ENCODE measurements at places on chromosomes 7 and 10.

- DNase-seq: no peak
Measured at GRCh38 chr7:12719141-12719919, 31.9 kb downstream of the ARL4A start.

DNA sequence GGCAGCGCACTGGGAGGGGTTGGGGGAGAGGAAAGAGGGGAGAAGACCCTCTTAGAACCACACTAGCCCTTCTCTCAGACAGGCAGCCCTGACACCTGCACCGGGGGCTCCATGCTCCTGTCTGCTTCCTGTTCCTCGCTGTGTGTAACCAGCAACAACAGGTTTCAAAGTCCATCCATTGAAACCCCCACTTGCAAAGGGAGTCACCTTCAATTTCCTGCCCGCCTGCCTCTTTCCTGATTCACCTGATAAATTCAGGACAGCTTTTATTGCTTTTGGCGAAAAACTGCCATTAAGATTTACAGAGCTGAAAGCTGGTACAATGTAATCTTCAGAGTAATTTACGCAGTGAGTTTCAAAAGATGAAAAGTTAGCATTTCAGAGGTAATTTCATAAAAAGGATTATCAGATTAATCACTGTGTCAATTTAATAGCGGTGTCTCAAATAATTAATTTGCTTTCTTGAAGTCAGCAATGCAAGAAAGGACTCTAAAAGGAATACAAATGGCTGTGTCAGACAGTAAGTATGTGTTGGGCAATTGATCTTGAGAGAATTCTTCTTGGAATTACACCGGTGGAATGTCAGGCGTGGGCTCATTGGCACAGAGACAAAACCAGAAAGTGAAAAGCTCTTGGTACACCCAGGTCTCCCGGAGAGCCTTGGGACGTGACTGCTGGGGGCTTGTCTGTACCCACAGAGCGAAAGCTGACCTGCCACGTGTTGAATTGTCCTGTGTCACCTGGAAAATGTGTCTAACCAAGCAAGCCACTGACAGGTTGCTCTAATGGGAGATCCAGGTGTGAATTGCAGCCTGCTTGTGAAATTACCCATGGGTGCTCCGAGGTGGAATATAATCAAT lies 60.7 kb downstream of the TMEM209 start:
- peak; percentile 60 for DNase-seq

- DNase-seq: no peak
Measured at GRCh38 chr10:44235363-44235762, 149.5 kb downstream of the CXCL12 start.

- no peak for DNase-seq
Measured at GRCh38 chr10:111109501-111110242, 32.8 kb downstream of the ADRA2A start.

GRCh38 chr10:133458021-133458709 lies 4.4 kb downstream of the SCART1 start:
- no peak for DNase-seq

DNA sequence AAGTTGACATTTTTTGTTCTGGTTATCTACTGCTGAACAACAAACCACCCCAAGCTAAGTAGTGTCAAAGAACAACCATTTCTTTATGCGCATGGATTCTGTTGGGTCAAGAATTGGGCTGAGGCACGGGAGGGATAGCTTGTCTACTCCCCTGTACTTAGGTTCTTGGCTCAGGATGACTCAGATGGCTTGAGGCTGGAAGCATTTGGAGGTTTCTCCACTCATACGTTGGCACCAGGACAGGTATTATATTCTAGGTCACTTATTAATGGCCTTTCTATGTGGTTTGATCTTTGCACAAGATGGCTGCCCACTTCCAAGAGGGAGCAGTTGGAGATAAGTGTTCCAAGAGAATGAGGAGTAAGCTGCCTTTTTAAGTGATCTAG lies 11.8 kb upstream of the TFAM start:
- no peak for DNase-seq

GRCh38 chr10:76022366-76022765 lies 590.9 kb downstream of the LRMDA start:
- no peak for DNase-seq

DNA sequence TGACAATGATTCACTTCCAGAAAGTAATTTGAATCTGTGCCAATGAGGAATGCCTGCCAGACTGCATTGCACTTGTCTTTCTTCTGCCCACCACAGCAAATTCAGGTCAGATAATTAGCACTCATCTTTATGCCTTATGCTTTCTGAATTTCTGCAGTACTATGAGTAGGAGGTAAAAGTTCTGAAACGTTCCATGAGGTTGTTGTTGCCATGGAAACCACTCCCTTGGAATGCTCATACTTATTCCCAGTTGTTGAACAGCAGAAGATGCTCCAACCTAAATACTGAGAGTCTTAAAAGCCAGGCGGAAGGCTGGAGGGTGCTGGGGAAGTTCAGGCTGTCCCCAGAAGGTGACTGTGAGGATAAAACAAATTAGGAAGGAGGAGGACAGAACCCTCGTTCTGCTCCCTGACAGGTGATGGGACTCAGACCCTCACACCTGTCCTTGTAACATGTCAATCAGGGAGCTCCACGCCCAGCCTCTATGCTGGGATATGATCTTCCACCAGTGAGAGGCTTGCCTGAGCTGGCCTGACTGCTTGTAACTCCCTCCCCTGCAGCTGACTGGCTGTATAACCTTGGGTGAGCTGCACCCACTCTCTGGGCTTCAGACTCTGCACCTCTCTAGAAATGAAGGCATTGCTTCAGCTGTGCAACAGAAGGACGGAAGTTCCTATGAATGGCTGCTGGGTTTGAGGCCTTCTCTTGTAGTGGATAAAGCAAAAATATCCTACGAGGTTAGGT lies 554.3 kb upstream of the MGMT start:
- no peak for DNase-seq

DNA sequence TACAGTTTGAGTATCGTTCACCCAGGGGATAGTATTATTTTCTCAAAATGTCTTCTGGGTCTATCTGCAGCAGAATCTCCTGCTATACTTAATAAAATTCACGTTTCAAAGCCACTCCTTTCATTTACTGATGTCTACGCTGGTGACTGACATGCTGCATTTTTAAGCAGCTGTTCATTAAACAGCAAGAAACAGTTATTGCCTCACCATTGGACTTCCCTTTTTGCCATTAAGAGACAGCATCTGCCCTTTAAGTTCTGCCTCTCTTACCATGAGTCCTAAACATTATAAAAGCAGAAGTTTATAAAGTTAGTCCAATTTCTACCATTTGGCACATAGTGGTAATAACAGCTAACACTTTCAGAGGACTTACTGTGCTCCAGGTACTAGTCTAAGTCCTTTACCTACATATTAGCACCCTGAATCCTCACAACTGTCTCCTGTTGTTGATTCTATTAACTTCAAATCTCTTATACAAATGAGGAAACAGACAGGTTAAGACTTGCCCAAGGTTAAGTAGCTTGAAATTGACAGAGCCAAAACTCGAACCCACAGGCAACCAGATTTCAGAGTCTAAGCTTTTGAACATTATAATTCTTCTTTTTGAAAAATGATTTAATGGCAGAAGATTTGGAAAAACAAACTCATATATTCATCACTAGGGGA lies 169.5 kb downstream of the SNX13 start:
- no peak for DNase-seq

GRCh38 chr7:96397936-96398598 lies 76.2 kb upstream of the SLC25A13 start:
- DNase-seq: no peak

DNA sequence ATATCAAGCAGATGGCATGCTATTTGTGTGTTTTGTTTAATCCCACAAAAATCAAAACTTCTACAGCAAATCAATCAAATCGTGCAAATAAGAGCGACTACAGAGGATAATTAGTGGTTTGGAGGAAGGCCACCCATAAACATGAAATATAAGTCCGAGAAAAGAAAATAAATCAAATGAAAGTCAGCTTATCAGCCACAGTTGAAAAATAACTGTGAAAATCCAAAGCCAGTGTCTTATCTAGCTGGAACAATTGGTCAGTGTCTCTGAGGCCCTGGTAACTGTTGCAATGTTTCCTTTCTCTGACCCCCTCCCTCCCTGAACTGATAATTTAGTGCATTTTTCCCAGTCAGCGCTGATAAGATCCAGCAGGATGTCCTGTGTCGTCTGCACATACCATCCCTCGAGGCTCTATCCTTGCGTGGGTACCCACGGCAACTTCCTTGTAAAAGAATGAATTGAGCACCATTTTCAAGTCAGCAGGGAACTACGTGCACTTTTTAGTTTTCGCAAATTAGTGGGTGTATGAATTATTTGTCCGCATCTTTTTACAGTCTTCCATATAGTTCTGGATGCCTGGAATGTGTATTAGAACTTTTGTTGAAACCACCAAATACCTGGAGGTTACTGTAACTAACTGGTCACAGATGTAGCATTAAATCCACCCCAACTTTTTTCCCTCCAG lies 10.8 kb upstream of the JCAD start:
- no peak for DNase-seq

- DNase-seq: no peak
Measured at GRCh38 chr7:122306320-122307227, 2.0 kb upstream of the FEZF1 start.

DNA sequence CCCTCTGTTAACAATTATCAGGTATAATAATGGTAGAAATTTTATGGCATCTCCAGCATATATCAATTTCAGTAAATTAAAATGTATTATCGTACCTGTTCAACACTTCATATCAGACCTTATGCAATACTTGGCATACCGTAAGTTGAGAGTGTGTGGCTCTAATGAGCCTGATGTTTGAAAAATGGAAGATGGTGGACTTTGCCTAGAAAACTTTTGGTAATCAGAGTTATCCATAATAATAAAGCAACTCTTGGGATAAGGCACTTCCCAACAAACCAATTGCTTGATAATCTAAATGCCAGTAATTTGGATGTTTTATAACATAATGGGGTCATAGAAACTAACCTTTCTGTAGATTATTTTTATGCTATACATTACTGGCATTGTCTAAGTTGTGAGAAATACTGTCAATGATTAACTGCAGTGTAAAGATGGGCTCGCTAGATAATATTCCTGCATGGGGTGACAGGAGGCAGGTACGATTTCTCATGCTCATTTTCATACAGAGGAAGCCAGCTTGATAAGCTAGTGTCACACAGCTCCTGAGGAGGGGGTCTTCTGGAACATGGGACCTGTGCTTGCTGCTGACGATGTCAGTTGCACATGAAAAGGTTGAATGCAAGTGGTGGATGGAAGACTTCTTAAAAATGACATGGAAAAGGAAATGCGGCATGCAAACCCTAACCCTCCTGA lies 27.8 kb upstream of the DMBT1 start:
- no peak for DNase-seq

GRCh38 chr10:77587416-77587790 lies 50.2 kb downstream of the KCNMA1 start:
- DNase-seq: no peak

DNA sequence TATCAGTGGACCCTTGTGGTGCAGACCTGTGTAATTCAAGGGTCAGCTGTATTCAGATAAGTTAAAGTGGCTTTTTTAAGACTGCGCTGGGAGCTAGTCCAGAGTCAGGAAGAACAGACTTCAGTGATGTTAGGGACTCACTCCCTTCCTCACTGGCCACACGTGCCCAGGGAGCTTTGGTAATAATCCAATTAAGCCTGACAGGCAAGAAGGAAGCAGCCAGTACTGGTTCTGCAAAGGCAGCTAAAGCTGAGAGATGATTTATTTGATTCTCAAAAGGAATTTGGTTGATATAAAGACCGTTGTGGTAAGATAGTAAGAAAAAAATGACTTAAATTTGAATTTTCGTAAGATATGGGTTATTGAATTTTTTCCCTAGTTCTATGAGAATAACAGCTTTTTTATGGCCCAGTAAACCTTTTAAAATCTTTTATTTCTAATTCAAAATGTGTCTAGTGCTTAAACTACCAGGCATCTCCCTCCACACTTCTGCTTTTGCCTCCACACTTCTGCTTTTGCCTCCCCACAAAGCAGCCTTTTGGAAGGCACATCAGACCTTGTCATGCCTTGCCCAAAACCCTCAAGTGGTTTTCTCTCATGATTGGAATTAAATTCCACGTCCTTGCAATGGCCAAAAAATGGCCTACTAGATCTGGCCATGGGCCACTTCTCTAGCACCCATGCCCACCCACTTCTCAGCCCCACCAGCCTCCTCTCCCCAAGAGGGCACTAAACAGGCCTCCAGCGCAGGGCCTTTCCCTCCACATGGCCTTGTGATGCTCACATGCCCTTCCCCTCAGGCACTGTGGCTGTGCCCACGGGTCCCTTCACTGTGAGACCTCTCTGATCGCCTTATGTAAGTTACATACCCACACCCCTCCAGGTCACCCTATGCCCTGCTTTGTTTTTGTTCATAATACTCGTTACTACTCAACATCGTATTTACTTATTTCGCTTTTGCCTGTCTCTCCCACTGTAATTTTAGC lies 92.5 kb downstream of the POU6F2 start:
- no peak for DNase-seq

GRCh38 chr7:38862666-38863065 lies 46.3 kb downstream of the VPS41 start:
- no peak for DNase-seq

GRCh38 chr7:40711706-40712105 lies 576.9 kb downstream of the SUGCT start:
- DNase-seq: no peak

DNA sequence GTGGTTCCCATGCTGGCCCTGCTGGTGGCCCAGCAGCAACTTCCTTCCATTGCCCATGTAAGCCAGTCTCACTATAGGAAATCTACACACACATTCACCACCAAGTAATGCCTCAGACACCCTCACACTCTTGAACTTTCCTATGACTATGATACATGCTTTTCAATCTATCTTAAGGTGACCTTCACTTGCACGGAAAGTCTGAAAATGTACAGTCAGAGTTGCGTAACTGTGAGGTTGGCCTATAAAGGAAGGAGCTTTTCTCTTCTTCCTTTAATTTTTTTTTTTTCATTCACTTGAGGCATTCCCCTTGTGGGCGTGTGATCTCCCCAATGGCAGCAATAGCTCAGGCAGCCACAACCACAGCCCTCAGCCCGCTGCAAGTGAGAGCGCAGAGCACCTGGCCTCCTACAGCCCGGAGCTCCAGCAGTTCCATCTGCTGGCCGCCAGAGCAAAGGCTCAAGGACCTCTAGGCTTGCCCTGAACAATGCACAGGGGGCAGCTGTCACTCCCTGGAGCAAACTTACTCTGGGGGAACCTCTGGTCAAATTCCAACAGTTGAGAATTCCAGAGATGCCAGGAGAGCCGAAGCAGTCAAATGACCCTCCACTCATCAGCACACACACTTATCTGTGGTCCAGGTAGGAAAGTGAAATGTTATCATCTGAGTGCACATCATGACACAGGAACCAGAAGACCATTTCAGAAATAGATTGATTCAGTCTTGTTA lies 123.1 kb upstream of the ADO start:
- DNase-seq: no peak

GRCh38 chr10:125116652-125117310 lies 43.6 kb downstream of the CTBP2 start:
- DNase-seq: no peak

- DNase-seq: no peak
Measured at GRCh38 chr10:72061491-72061890, 26.9 kb downstream of the SPOCK2 start.

- no peak for DNase-seq
Measured at GRCh38 chr7:108291791-108292440, 161.8 kb upstream of the LAMB4 start.

- no peak for DNase-seq
Measured at GRCh38 chr7:25675789-25676474, 447.6 kb upstream of the NPVF start.

GRCh38 chr10:48555310-48556042 lies 49.4 kb downstream of the ARHGAP22 start:
- DNase-seq: no peak
